ENCODE measurements at places on chromosomes 1 and 21.
A peak's percentile ranks its signal among the peaks of the same experiment; 100 is the strongest.

DNA sequence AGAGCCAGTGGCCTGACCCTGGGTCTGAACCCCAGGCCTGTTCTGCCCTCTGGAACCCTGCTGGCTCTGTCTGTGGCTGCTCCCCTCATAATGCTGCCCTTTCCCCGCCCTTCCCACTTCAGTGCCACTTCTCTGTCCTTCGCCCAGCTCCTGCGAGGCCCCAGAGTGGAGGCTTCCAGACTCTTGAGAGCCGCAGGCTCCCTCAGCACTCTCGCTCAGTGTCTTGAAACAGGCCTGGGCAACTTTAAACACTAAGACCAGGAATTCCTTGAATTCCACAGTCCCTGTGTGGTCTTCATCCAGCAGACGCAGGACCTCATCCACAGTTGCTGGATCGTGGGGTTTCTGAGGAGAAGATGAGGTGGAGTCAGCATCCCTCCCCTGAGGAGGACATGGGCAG is 3.5 kb downstream of the CRNN start:
- H3K27ac ChIP-seq = no peak overlapping the region
- peaks cover 5% of the 10 kb centered on the region for H3K4me1 ChIP-seq
- no peak overlapping the region for H3K4me3 ChIP-seq
- DNase-seq = peak; percentile 38
- H3K27me3 ChIP-seq = no peaks in the 10 kb centered on the region
- H3K36me3 ChIP-seq = no peaks in the 10 kb centered on the region

GRCh38 chr1:1785666-1786065 is 7.4 kb upstream of the NADK start:
- H3K27ac ChIP-seq = no peak overlapping the region
- peaks cover 62% of the 10 kb centered on the region for H3K36me3 ChIP-seq
- peaks cover 35% of the 10 kb centered on the region for H3K4me1 ChIP-seq
- no peak for DNase-seq

GRCh38 chr21:35900539-35900938 is 159.8 kb downstream of the SETD4 start:
- DNase-seq = no peak
- H3K4me3 ChIP-seq = no peak overlapping the region
- H3K36me3 ChIP-seq = no peaks in the 10 kb centered on the region
- no peak overlapping the region for H3K27ac ChIP-seq
- no peaks in the 10 kb centered on the region for H3K4me1 ChIP-seq

GRCh38 chr1:226938903-226939437 is 1.1 kb upstream of the COQ8A start:
- H3K4me3 ChIP-seq = peak overlapping the region; percentile 76
- peaks cover 41% of the 10 kb centered on the region for H3K4me1 ChIP-seq
- DNase-seq = no peak
- peak overlapping the region; percentile 96 for H3K27ac ChIP-seq
- no peaks in the 10 kb centered on the region for H3K27me3 ChIP-seq
- no peaks in the 10 kb centered on the region for H3K36me3 ChIP-seq

DNA sequence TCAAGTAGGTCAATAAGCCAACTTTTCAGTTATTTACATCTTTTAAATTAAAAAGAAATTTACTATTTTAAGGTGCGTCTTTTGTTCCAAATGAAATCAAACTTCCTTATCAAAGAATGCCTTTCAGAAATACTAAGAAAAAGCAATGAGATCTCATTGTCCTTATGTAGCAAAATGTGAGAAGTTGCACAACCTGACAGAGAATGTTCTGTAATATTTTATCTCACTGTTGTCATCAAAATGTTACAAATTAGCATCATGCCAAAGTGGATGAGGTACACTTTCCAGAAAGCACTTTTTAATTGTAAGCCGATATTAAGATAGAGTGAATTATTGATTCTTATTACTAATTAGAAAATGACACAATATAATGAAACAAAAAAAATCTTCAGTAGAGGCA is 50.4 kb downstream of the KCNT2 start:
- H3K4me3 ChIP-seq = no peak overlapping the region
- H3K27me3 ChIP-seq = no peaks in the 10 kb centered on the region
- no peak for DNase-seq

DNA sequence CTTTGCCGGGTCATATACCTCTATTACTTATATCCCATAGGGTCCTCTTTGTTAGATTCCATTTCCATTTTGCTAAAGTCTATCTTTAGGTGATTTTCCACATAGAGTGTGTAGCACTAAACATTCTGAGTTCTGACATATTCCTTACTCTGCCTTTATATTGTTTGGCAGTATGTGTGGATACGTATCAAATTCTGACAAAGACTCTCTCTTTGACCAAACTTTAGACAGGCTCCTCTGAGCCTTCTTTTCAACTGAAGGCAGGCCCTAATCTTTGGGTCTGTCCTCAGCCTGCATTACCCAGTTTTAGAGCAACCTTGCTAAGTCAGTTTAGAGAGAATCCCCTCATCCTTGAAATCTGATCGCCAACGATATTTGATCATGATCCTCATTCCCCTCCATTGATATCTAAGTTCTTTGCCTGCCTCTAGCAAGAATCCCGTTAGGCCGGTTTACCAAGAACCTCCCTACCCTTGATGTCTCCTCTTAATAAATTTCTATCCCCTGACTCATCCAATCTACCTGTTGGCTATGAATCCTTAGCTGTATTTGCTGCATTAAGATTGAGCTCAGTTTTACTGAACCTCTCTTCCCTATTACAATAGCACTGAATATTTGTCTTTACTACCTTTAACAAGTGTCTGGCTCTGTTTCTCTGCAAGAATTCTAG is 10.4 kb upstream of the PPT1 start:
- H3K27ac ChIP-seq = peak overlapping the region; percentile 29
- no peak overlapping the region for H3K4me3 ChIP-seq

GRCh38 chr1:67227196-67227595 is 60.9 kb downstream of the IL23R start:
- H3K27me3 ChIP-seq = no peaks in the 10 kb centered on the region
- DNase-seq = no peak
- no peak overlapping the region for H3K4me3 ChIP-seq
- no peaks in the 10 kb centered on the region for H3K4me1 ChIP-seq
- no peaks in the 10 kb centered on the region for H3K36me3 ChIP-seq
- no peak overlapping the region for H3K27ac ChIP-seq

- DNase-seq = peak; percentile 87
- H3K27ac ChIP-seq = peak overlapping the region; percentile 70
- no peaks in the 10 kb centered on the region for H3K36me3 ChIP-seq
- peak overlapping the region; percentile 41 for H3K4me3 ChIP-seq
Observed at GRCh38 chr1:16012590-16013219, 5.1 kb downstream of the HSPB7 start.

GRCh38 chr1:156750711-156751450 is 594 bp downstream of the HDGF start:
- peak overlapping the region; percentile 98 for H3K27ac ChIP-seq
- DNase-seq = peak; percentile 91
- H3K4me3 ChIP-seq = peak overlapping the region; percentile 97
- peaks cover 42% of the 10 kb centered on the region for H3K4me1 ChIP-seq

DNA sequence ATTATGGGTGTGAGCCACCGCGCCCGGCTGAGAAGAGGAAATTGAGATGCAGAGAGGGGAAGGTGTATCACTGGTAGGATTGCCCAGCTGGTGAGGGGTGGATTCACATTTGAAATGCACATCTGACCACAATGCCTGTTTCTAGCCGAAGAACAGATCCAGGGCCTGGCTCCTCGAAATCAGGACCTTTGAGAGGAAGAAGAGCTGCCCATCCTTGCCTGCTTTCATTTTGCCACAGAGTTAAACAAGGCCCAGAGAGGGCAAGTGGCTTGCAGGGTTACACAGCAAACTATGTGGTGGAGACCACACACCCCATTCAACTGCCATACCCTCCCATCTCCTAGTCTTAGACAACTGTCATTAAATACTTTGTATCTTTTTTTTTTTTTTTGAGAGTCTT is 32.9 kb upstream of the TMEM61 start:
- no peaks in the 10 kb centered on the region for H3K36me3 ChIP-seq
- H3K4me1 ChIP-seq = peaks cover 7% of the 10 kb centered on the region
- H3K4me3 ChIP-seq = no peak overlapping the region
- no peak overlapping the region for H3K27ac ChIP-seq

DNA sequence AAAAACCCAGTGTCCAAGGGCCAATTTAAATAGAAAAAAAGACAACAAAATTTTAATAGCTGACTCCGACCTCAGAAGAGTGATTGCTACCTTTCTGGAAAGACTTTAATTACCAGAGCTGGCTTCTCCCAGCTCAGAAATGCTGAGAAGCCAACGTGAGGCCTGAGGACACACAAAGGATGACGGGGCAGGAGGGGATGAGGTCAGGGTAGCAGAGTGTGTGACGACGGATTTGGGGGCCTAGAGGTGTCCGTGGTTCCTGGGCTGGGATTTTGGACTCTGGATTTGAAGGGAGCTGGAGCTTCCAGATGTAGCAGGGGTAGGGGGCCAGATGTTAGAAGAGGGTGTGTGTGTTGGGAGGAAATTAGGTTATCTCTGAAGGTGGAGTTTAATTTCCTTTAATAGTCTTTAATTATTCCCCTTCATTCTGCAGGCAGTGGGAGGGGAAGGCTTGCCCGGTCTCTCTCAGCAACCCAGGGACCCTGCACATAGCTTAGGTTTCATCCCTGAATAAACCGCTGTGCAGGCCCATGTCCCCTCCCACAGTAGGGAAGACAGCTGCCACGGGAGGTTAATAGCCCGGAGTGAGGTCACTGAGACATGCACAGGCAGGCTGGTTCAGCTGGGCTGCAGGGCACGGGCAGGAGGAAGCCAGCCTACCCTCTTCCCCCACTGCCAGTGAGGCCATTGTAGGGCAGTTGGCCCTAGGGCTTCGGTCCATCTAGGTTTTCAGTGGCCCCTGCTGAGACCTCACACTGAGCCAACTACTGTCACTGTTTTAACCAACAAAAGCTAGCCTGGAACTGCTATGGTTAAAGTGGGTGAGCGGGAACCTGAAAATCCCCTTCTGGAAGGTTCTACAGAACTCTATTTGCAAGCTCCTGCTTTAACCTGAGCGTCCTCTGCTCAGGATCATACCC is 3.8 kb upstream of the PADI3 start:
- peaks cover 41% of the 10 kb centered on the region for H3K27me3 ChIP-seq
- no peaks in the 10 kb centered on the region for H3K4me1 ChIP-seq
- H3K4me3 ChIP-seq = no peak overlapping the region
- no peak overlapping the region for H3K27ac ChIP-seq
- DNase-seq = no peak

DNA sequence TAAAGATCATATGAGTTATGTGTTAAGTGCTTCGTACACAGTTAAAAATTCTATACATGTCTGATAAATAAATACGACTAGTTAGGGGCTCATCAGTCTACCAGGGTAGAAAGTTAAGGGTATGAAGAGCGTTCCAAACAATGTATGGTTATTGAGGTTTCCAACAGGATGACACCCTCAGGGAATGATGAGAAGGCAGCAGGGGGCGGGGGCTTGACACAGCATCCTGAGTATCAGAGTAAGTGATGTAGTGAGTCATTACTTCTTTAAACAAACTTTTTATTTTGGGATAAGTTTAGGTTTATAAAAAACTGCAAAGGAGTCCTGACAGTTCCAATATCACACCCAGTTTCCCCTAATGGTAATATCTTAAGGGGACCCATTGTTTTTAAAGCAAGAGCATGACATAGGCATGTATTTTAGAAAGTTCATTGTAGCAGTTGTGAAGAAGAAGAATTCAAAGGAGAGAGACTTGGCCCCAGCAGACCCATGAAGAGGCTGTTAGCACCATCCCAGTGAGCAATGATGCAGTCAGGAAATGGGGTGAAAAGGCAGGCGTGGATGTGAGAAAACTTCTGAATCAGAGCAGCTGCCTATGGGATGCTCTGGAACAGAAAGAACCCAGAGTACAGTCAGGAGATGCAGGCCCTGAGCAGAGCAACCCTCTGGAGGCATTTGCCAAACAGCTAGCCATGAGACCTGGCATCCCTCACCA is 15.0 kb upstream of the PSMB2 start:
- H3K36me3 ChIP-seq = no peaks in the 10 kb centered on the region
- no peak overlapping the region for H3K27ac ChIP-seq
- H3K27me3 ChIP-seq = no peaks in the 10 kb centered on the region
- no peak overlapping the region for H3K4me3 ChIP-seq
- DNase-seq = no peak
- no peaks in the 10 kb centered on the region for H3K4me1 ChIP-seq

- peaks cover 41% of the 10 kb centered on the region for H3K4me1 ChIP-seq
- peak overlapping the region; percentile 60 for H3K27ac ChIP-seq
- no peak overlapping the region for H3K4me3 ChIP-seq
- no peak for DNase-seq
Observed at GRCh38 chr21:38467374-38467773, 30.9 kb downstream of the ERG start.

DNA sequence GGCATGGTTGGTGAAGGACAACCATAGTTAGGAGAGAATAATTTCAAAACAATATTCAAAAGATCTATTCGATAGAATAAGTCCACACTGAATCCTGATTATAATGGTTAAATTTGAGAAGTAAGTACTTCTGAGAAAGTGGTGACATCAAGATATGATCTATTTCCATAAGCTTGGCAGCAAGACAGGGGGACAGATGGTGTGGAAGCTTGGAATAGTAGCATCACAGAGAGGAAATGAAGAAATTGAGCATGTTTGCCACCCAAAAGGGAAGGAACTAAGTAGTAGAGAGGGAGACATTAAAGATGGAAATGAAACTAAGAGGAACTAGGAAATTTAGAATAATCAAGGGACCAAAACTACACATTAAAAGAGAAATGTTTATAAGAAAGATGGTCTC is 94.5 kb downstream of the OLFM3 start:
- no peak overlapping the region for H3K4me3 ChIP-seq
- H3K4me1 ChIP-seq = no peaks in the 10 kb centered on the region
- no peaks in the 10 kb centered on the region for H3K36me3 ChIP-seq
- H3K27ac ChIP-seq = no peak overlapping the region
- no peaks in the 10 kb centered on the region for H3K27me3 ChIP-seq

DNA sequence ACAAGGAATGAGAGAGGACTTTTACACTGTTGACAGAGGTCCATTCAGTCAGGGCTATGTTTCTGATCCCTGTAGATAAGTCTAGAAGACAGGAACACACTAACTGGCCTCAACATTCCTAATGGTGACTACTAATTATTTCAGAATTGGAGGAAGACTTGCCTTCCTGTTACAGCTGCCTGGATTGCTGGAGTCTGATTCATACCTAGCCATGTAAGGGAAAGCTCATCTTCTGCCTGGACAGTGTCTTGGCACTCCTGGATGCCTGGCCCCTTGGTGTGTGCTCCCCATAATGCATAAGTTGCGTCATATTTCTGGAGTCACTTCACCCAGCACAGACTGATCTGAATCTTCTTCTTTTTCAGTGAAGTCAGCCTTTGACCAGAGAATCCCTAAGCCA is 326.0 kb upstream of the RUNX1 start:
- H3K27ac ChIP-seq = no peak overlapping the region
- H3K4me1 ChIP-seq = no peaks in the 10 kb centered on the region
- no peak for DNase-seq
- H3K27me3 ChIP-seq = no peaks in the 10 kb centered on the region
- H3K4me3 ChIP-seq = no peak overlapping the region
